NCI-H1417 (cell line): ENCODE measurements at places on chromosomes 2 and 18.
A peak's percentile ranks its signal among the peaks of the same experiment; 100 is the strongest.

DNA sequence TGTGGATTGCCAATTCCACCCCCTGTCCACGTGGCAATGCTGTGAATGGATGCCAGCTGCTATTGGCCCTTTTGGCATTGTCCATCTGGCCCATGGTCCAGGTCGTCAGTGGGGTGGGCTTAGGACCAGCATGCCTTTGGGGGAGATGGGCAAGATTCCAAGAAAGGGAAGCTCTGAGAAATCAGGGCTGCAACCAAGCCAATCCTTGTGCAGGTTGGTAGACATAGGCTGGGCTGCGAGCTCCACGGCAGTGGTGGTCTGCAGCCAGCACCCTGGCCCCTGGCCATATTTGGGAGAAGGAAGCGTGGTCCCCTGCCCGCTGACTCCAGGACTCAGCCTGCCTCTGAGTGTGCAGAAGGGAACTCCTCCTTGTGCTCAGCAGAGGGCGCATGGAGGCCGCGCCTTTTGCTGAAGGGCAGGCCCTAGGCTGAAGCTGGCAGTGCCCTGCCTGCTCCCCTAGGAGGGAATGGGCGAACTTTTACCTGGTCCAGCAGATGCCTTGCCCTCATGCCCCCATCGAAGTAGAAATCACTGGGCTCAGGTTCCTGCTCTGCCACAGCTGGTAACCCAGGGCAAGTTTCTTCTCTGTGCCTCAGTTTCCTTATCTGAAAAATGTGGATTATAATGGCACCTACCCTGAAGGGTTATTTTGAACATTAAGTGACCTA lies 5.4 kb downstream of the SPR start:
- DNase-seq: peak; percentile 6

GRCh38 chr2:120418174-120418787 lies 72.3 kb downstream of the INHBB start:
- DNase-seq: no peak

- no peak for DNase-seq
Observed at GRCh38 chr18:70397259-70397925, 108.5 kb downstream of the SOCS6 start.

- DNase-seq: no peak
Observed at GRCh38 chr2:109438773-109439389, 174.9 kb downstream of the SEPTIN10 start.

DNA sequence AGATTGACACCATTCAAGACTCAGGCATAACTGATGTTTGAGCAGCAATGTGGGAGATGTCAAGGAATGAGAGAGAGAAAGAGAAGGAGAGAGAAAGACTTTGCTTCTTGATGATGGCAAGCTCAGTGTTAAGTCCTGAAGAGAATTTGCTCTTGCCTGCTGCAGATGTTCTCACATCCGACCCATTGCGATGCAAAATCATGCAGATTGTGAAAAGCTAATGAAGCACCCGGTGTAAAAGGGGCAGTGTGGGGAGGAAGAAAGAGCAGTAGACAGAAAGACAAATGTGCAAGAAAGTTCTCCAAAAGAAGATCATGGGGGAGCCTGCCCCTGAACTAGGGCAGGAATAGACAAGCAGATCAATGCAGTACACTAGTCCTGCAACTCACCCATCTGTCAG lies 57.7 kb downstream of the EMX1 start:
- DNase-seq: no peak

DNA sequence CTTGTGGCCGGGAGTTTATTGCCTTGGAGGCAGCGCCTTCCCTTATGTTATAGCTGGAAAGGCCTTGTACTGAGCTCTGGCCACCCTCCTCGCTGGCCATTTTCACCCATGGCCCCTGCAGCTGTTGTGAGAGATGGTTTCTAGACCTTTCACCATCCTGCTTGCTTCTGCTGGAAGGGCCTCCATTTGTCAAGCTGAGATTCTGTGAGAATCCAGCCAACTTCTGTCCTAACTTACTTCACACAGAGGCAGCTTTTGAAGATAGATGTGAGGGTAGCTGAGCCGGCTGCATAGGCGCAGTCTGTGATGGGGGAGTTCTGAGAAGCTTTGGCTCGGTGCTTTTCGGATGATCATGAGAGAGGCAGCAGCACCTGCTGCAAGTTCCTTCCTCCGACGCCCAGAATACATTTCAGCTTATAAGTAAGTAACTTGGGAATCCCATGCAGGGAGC lies 8.7 kb downstream of the CTIF start:
- no peak for DNase-seq

DNA sequence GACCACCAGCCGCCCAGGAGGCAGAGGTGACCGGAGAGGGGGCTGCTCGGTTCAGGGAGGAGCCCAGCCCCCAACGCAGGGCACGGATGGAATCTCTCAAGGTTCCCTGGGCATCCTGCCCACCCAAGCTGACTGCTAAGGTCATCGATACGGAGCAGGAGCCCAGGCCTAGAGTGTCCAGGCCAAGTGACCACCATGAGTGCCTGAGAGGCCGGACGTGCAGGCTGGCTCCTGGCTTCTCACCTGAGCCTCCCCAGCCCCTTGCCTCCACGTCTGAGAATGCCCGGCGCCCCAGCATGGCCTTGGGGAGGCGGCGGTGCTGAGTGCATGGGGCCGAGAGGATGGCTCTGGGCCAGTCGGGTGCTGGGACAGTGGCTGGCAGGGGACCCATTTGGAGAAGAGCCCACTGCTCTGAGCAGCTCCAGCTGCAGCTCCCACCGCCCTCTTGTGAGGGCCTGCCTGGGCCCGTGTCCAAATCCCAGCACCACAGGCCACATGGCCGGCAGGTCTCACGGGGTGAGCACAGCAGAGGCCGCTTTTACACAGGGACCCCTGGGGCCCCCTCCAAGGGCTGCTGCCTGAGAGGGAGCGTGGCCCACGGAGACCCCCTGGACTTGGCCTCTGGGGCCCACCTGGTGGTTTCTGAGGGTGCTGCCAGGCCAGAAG lies 102.8 kb upstream of the CTDP1 start:
- no peak for DNase-seq

- DNase-seq: no peak
Observed at GRCh38 chr18:32261003-32261402, 71.2 kb downstream of the MEP1B start.

- DNase-seq: no peak
Observed at GRCh38 chr2:21966139-21966538, 842.4 kb downstream of the TDRD15 start.

DNA sequence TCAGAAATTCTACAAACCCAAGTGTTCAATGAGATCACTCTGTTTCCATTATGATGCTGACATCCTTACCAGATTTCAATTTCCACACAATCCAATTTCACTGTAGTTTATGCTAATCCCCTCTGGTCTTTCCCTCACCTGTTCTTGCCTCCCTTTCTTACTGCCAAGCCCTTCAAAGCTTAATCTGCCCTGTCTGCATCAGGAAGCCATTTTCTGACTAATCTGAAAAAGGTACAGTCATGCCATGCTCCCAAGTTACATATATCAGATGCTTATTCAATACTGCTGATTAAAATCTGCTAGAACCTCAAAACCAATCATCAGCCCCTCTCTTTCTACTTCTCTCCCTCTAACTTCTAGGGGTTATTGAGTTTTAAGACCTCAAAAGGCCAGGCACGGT lies 8.9 kb downstream of the KRTCAP3 start:
- DNase-seq: no peak

- no peak for DNase-seq
Observed at GRCh38 chr2:120701096-120701495, 34.6 kb upstream of the GLI2 start.

DNA sequence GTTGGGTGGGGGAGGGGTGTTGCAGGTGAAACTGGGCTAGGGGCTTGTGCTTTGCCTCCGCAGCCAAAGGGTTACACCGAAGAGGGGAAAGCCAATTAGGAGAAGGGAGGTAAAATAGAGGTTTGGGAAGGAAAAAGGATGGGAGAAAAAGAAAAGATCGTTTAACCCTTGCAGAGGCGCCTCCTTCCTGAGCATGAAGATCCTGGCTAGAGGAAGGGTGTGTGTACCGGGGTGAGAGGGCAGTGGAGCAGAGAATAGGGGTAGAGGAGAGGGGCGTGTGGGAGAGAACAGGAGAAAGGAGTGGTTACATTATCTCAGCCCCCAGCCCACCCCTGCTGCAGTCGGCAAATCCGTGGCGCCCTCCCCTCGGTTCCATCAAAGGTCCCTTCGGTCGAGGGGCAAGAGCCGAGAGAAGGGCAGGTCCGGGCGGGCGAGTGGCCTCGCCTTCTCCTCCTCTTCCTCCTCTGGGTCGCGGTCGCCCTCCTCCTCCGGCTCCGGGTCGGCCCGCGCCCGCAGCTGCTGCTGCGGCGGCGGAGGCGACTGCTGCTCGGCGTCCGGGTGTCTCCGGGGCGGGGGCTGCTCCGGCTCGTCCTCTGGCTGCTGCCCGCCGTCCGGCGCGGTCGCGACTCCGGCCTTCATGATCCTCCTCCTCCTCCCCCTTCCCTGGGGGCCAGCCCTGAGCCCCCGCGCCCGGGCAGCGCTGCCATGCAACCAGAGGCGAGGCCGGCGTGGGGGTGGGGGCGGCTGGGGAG lies 1.1 kb downstream of the MARCHF4 start:
- peak; percentile 77 for DNase-seq

- DNase-seq: no peak
Observed at GRCh38 chr2:160639472-160639871, 145.9 kb upstream of the RBMS1 start.

GRCh38 chr2:66301022-66301766 lies 133.7 kb upstream of the MEIS1 start:
- no peak for DNase-seq

GRCh38 chr18:79506191-79507075 lies 110.7 kb downstream of the NFATC1 start:
- no peak for DNase-seq

- DNase-seq: no peak
Observed at GRCh38 chr2:135815269-135815668, 21.7 kb downstream of the LCT start.

DNA sequence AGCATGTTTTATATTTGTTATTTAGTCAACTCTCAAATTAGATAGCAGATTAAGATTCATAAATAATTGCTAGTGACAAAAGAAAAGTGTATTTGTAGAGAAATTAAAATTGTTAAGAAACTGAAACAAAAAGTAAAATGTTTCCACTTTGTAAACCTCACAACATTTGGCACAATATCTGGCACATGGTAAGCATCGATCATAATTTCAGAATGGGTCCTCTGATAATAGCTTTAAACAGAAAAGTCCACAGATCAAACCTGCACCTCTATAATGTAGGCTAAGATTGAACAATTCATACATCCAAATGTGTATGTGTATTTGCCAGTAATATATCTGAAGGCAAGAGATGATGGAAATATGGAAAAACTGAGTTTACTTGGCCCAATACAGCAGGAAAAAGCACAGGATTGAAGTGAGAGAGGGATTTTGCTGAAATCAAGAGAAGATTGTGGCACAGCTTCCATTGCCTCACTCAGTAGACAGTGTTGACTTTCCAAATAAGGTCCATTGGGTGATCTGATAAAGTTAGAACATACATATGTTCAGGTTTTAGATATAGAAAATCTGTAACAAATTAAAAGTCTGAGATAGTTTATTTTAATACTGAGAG lies 39.4 kb downstream of the COBLL1 start:
- no peak for DNase-seq

DNA sequence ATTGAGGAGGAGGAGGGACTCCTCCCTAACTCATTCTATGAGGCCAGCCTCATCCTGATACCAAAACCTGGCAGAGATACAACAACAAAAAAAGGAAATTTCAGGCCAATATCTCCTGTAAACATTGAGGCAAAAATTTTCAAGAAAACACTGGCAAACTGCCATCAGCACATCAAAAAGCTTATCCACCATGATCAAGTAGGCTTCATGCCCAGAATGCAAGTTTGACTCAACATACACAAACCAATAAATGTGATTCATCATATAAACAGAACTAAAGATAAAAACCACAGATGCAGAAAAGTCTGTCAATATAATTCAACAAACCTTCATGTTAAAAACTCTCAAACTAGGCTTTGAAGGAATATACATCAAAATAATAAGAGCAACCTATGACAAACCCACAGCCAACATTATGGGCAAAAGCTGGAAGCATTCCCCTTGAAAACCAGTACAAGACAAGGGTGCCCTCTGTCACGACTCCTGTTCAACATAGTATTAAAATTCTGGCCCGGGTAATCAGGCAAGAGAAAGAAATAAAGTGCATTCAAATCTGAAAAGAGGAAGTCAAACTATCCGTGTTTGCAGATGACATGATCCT lies 1014.3 kb downstream of the CBLN2 start:
- no peak for DNase-seq

- no peak for DNase-seq
Observed at GRCh38 chr18:22469061-22469734, 51.5 kb upstream of the CTAGE1 start.

GRCh38 chr2:45813003-45813941 lies 161.8 kb downstream of the PRKCE start:
- DNase-seq: peak; percentile 34

GRCh38 chr18:73670524-73670923 lies 477.1 kb downstream of the FBXO15 start:
- no peak for DNase-seq

DNA sequence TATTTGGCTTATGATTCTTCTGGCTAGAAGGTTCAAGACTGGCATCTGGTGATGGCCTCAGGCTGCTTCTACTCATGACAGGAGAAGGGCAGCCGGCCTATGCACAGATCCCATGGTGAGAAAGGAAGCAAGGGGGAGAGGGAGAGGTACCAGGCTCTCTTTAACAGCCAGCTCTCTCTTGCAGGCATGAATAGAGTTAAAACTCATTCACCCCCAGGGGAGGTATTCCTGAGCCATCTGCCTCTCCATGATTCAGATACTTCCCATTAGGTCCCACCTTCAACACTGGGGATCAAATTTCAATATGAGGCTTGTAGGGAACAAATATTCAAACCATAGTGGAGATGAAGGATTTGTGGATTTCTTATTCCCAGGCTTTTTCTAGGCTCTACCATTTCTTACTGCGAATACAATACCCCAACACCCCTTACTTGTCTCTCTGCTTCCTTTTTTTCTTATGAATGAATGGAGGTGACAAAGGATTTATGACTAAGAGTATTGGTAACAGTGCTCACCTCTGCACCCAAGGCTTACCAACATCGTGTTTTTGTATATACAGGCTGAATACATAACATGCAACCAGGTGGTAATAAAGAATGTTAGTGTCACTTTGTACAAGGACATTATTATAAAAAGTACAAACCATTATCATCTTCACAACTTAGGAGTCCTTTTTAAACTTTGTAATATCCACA lies 454.6 kb upstream of the TRIB2 start:
- no peak for DNase-seq

- no peak for DNase-seq
Observed at GRCh38 chr2:160534996-160535395, 41.4 kb upstream of the RBMS1 start.

DNA sequence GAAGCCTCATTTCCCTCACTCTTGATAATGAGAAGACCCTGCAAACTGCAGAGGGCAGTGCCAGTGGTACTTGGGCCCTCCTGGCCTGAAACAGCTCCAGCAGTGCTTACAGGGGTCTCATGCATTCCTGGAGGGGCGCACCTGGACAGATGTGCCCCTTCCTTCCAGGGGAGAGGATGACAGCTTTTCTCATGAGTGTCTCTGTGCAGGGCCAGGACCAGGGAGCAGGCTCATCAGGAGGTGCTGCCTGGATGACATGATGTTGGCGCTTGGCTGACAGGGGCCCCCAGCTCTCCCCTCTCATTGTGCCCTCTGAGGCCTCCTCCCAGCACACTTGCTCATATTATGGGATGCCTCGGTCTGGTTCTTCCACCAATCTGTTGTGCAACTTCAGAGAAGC lies 95.1 kb upstream of the MYCN start:
- no peak for DNase-seq

- DNase-seq: no peak
Observed at GRCh38 chr2:163693484-163693883, 42.3 kb downstream of the FIGN start.

GRCh38 chr2:185221-185620 lies 78.6 kb downstream of the SH3YL1 start:
- no peak for DNase-seq
